ENCODE measurements at places on chromosomes 13 and 19. TPM values are rescaled to one million over a fixed set of nuclear protein-coding genes. Genes with fewer than 3 reads are reported as not detected.

FFAR1 gene
- total RNA-seq = not detected

DNA sequence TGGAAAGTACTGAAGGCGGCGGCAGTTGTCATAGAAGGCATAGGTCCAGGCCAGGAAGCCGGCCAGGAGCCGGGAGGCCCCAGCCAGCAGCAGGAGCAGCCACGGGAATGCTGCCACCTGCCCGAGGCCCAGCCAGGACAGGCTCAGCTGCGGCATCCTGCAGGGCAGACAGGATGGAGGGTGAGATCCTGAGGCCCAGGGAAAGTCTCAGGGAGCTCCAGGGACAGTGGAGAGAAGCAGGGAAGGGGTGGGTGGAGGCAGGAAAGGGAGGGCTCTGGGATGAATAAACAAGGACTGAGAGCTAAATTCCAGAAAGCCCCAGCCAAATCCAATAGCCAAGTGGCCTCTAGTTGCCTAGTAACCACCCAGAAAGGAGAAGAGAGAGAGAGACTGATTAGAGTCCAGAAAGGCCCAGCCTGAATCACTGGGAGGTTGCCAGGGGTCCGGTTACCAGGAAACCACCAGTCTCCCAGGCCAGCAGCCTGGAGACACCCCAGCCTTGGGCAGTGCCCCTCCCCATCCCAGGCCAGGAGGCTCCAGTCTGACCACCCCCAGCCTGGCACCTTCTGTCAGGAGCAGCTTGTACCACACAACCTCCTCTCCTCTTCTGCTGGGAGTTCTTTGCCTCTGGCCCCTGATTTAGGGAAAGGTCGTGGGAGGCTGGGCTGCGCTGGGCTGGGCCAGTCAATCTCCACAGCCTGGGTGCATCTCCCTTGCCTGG lies 7.5 kb upstream of the OR10H5 start:
- DNase-seq = no peak

DNA sequence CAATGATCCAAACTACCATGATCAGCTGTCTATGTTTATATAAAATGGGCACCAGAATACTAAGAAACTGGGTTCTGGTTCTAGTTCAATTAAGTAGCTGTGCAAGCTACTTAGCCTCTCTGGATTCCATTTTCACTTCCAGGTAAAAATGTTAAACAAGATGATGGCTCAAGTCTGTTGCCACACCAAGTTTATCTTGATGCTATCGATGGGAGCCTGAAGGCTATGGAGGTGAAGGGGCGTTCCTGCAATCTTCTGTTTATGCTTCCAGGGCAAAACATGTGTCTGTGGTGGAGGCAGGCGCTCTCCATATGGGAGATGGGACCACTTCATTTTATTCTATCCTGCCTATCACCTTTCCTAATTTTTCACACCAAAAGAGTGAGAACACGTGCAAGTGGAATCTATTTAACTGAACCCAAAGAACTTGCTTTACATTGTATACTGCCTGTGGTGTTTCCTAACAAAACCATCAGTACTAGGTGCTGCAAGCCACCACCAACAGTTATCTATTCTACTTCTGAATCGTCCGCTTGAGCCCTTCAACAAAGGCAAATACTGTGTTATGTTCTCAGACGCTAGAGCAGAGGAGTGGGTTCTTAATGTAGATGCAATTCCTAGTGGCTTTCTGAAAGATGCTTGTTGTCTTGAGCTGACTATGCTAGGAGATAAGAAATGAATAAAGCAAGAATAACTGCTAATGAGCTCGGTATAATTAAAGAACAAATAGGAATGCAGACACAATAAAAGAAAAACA lies 70.9 kb downstream of the DOCK9 start:
- DNase-seq = no peak

DNA sequence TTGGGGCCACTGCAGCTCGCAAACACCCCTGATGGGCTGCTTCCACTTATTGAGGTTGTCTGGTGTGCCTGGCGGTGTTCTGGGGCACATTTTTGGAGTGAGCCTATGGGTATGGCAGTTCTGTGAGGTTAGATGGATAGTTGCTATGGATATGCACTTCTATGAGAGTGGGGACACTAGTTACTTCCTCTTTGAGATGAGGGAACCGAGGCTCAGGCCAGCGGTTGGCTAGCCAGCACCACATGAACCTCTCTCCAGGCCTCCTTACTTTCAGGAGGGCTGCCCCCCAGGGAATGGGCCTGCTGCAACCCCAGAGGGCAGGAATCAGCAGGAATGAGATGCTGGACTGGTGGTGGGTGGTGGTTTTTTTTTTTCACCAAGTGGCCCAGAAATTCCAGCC lies 13.5 kb upstream of the PRR19 start:
- no peak for DNase-seq

- peak; percentile 98 for DNase-seq
Observed at GRCh38 chr13:30898678-30899241, 7.3 kb upstream of the MEDAG start.

Measured in IMR-90 (cell line).